Activated CD8-positive, alpha-beta memory T cell treated with anti-CD3 and anti-CD28 coated beads, Interleukin-2, amount 10 ng/mL, durations not matched to agents 7 days and 5 days (primary cell): ENCODE measurements at places on chromosomes 6 and 20. TPM values are rescaled to one million over a fixed set of nuclear protein-coding genes. Genes with fewer than 3 reads are reported as not detected.

GRCh38 chr20:62808211-62808865, 3.7 kb downstream of the OGFR start:
- H3K36me3 ChIP-seq, result peaks cover 24% of the 10 kb centered on the region
- H3K27ac ChIP-seq, result peak overlapping the region; percentile 52
- H3K27me3 ChIP-seq, result no peaks in the 10 kb centered on the region
- H3K4me1 ChIP-seq, result peaks cover 28% of the 10 kb centered on the region

- no peak for DNase-seq
- peaks cover 5% of the 10 kb centered on the region for H3K27me3 ChIP-seq
- H3K36me3 ChIP-seq, result no peaks in the 10 kb centered on the region
- no peaks in the 10 kb centered on the region for H3K4me1 ChIP-seq
- no peak overlapping the region for H3K4me3 ChIP-seq
- H3K27ac ChIP-seq, result no peak overlapping the region
Measured at GRCh38 chr6:148295261-148295887, 47.3 kb upstream of the SASH1 start.

- H3K27ac ChIP-seq, result no peak overlapping the region
- H3K36me3 ChIP-seq, result no peaks in the 10 kb centered on the region
- no peaks in the 10 kb centered on the region for H3K4me1 ChIP-seq
- H3K27me3 ChIP-seq, result no peaks in the 10 kb centered on the region
Measured at GRCh38 chr6:84526631-84527030, 237.8 kb downstream of the TBX18 start.

Gene PRDM1
- 132 TPM for total RNA-seq

DNA sequence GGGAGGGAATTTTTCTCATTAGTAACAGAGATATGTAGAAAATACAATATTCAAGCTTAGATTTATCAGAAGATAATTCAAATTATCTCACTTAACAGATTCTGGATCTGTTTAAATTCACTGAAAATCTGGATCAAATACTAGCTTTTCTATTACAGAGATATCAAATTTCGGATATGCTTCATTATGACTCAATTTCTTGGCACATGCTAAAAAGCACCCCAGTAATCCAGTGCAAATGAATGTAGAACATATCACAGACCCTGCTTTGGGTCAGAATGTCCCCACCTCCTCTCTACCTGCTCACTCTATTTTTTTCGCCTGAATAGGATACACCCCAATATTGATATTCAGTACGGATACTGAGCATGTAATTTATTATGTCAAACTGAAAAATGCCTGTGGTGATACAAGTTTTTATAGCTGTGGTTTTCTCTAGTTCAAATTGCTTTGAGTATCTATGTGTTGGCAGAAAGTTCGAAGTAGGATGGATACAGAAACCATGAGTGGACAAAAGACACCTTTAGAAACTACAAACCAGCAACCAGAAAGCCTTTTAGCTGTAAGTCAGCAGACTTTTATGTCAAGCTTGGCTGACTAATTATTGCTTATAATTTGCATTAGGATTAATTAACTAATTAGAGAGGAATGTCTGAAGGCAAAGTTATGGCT, 290.0 kb downstream of the TFAP2B start:
- H3K4me1 ChIP-seq, result no peaks in the 10 kb centered on the region

Gene SFTA2
- not detected for total RNA-seq

Gene LKAAEAR1
- total RNA-seq, result not detected

DNA sequence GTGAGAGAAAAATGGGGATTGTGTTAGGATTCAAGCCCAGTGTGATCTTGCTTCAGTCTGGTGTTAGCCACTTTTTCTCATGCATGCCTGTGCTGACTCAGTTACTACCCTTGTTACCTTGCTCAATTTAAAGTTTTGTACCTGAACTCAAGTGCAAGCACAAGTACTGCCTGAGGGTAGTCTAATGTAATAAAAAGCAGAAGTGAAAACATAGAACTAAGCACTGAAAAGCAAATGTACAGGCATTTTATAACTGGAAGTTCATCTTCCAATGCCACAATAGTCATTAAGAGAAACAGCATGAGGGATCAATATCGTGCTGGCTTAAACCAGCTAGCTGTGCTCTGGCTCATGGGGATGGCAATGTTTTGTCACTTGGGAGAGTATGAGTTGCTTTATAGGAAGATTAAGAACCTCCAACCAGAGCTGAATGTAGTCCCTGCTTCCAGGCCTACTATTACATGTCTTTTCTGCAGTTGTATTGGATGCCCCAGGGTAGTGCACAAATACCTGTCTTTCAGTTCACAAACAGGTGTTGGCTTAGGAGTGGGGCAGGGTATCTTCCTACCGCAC, 48.7 kb downstream of the SLC35F1 start:
- no peak overlapping the region for H3K4me3 ChIP-seq
- no peak for DNase-seq
- H3K4me1 ChIP-seq, result no peaks in the 10 kb centered on the region

DNA sequence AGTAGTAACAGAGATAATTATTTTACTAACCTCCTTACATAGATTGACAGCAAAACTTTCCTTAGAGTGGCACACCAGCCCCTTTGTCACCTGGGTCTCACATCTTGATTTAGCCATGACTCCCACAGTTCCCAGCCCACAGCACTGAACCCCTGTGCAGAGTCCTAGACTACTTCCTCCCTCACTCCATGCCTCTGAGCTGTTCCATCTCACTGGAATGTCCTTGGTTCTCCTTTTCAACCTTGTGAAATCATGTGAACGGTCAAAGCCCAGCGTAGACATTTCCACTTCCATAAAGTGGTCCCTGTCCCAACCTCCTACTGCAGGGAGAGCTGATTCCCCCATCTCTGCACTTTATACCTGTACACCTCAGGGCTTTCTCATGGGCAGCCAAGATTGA, 19.7 kb downstream of the CGA start:
- no peaks in the 10 kb centered on the region for H3K36me3 ChIP-seq
- no peaks in the 10 kb centered on the region for H3K4me1 ChIP-seq
- peaks cover 23% of the 10 kb centered on the region for H3K27me3 ChIP-seq
- H3K4me3 ChIP-seq, result no peak overlapping the region
- H3K27ac ChIP-seq, result no peak overlapping the region
- no peak for DNase-seq

DNA sequence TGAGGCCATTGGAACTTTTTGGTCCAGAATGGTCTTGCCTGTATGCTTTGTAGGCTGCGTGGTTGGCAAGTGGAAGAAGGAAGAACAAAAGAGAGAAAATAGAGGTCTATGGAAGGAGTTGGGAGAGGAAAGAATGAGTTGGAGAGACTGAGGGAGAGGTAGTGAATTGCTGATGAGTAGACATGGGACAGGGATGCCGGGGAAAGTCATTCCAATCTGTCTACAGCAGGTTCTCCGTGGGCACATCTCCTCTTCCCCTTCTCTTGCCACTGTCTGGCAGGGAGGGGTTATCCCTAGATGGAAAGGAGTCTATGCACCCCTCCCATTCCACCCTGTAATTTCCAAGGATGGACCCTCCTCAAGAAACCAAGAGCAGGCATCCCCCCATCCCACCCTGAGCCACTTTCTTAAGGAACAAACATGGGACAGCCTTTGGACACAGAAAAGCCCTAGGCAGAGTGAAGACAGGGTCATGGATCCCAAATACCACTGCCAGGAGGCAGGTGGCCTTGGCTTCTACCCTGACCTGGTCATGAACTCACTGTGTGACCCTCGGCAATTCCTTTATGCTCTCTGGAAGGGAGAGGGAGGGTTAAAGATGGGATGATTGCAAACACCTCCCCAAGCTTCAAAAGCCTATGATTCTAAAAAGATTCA, 196.9 kb downstream of the LRFN2 start:
- no peak overlapping the region for H3K27ac ChIP-seq
- no peak for DNase-seq
- H3K4me3 ChIP-seq, result no peak overlapping the region
- H3K27me3 ChIP-seq, result peaks cover 40% of the 10 kb centered on the region
- H3K36me3 ChIP-seq, result no peaks in the 10 kb centered on the region

DNA sequence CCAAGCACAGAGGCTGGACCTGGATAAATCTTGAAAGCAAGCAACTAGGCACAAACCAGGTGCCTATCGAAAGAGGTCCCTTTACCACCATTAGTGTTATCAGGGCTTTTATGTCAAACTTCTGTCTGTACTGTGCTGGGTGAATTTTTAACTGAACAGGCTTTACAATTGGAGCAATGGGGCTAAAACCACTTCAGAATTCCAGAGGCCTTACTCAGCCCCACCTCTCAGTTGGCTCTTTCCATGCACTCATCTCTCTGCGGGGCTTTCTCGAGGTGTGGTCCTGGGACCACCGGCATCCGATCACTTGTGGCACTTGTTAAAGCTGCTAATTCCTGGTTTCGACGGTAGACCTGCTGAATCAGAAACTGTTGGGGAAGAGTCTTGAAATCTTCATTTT, 232.5 kb downstream of the SOX4 start:
- no peak overlapping the region for H3K4me3 ChIP-seq
- DNase-seq, result no peak
- H3K4me1 ChIP-seq, result no peaks in the 10 kb centered on the region

Gene FAM217B
- total RNA-seq, result 21.9 TPM

Gene SERPINB6
- 55.2 TPM for total RNA-seq

Gene MYLK4
- total RNA-seq, result 0.23 TPM

Gene C4B
- 3.5 TPM for total RNA-seq

DNA sequence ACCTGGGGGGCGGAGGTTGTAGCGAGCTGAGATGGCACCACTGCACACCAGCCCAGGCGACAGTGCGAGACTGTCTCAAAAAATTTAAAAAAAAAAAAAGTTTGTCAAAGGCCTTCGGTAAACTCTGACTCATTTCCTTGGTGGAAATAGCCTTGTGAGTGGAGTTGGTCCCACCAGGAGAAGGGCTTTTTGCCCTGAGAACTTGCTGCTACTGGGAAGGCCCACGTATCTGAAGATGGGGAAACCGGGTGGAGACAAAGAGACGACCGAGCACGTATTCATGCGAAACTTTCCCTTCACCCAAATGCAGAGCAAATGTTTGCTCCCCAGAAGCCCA, 51.7 kb downstream of the SLC22A23 start:
- H3K4me3 ChIP-seq, result no peak overlapping the region
- H3K27me3 ChIP-seq, result peaks cover 16% of the 10 kb centered on the region
- H3K36me3 ChIP-seq, result no peaks in the 10 kb centered on the region

Gene CLDN20
- not detected for total RNA-seq

Gene GATA5
- total RNA-seq, result not detected

GRCh38 chr20:58481481-58482021, 33.6 kb downstream of the APCDD1L start:
- H3K4me1 ChIP-seq, result no peaks in the 10 kb centered on the region
- DNase-seq, result peak; percentile 45
- H3K27ac ChIP-seq, result no peak overlapping the region
- H3K36me3 ChIP-seq, result peaks cover 8% of the 10 kb centered on the region
- no peak overlapping the region for H3K4me3 ChIP-seq
- peaks cover 11% of the 10 kb centered on the region for H3K27me3 ChIP-seq

- no peaks in the 10 kb centered on the region for H3K4me1 ChIP-seq
- no peak overlapping the region for H3K27ac ChIP-seq
- no peak for DNase-seq
- H3K4me3 ChIP-seq, result no peak overlapping the region
- no peaks in the 10 kb centered on the region for H3K36me3 ChIP-seq
Measured at GRCh38 chr6:123053602-123054225, 57.7 kb downstream of the CLVS2 start.

- peaks cover 3% of the 10 kb centered on the region for H3K4me1 ChIP-seq
- H3K27ac ChIP-seq, result no peak overlapping the region
- no peak for DNase-seq
- no peaks in the 10 kb centered on the region for H3K27me3 ChIP-seq
Measured at GRCh38 chr6:18221288-18221615, 43.1 kb downstream of the DEK start.

Gene RIPOR2
- 104 TPM for total RNA-seq

- peaks cover 8% of the 10 kb centered on the region for H3K27me3 ChIP-seq
- H3K4me3 ChIP-seq, result no peak overlapping the region
- peaks cover 22% of the 10 kb centered on the region for H3K4me1 ChIP-seq
- DNase-seq, result no peak
- H3K27ac ChIP-seq, result no peak overlapping the region
Measured at GRCh38 chr6:134031696-134032255, 20.6 kb downstream of the SLC2A12 start.

DNA sequence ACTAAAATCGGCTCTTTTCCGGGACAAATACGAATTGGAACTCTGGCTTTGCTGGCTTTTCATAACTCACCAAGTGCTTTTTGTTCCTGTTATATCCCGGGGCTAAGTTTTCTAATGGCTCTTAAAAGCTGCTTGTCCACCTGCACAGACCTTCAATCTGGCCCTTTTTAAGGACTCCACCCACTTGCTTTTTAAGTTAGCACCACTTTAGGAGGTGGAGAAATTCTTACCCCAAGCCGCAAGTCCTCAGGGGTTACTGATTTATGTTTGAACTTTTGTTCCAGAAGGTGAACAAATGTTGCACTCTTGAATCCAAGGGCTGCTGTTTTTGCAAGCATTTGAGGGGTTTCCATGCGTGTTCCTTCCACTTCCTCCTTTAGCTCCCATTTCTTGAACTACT, 37.8 kb downstream of the FAM184A start:
- peaks cover 10% of the 10 kb centered on the region for H3K4me1 ChIP-seq
- H3K36me3 ChIP-seq, result no peaks in the 10 kb centered on the region
- no peak overlapping the region for H3K27ac ChIP-seq
- H3K27me3 ChIP-seq, result no peaks in the 10 kb centered on the region

DNA sequence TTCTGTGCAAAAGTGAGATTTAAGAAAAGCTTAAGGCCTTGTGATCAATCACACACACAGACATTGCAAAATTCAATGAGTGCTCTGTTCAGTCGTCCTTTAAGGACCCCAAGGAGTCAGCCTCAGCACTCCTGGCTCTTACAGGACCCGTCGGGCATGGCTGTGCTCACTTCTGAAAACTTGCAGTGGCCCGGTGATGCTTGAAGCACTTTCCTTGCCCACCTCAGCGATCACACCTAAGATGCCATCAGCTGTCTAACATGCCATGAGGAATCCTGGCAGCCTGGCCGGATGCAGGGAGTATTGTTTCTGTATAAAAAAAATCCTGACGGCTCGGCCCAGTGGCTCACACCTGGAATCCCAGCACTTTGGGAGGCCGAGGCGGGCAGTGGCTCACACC, 101.4 kb upstream of the LAMP5 start:
- no peaks in the 10 kb centered on the region for H3K4me1 ChIP-seq
- no peaks in the 10 kb centered on the region for H3K27me3 ChIP-seq
- DNase-seq, result no peak
- no peak overlapping the region for H3K27ac ChIP-seq
- H3K36me3 ChIP-seq, result no peaks in the 10 kb centered on the region
- H3K4me3 ChIP-seq, result no peak overlapping the region

GRCh38 chr6:43669050-43669921, 18.3 kb downstream of the MRPS18A start:
- H3K27me3 ChIP-seq, result peaks cover 7% of the 10 kb centered on the region
- H3K27ac ChIP-seq, result peak overlapping the region; percentile 57
- H3K36me3 ChIP-seq, result peaks cover 6% of the 10 kb centered on the region

DNA sequence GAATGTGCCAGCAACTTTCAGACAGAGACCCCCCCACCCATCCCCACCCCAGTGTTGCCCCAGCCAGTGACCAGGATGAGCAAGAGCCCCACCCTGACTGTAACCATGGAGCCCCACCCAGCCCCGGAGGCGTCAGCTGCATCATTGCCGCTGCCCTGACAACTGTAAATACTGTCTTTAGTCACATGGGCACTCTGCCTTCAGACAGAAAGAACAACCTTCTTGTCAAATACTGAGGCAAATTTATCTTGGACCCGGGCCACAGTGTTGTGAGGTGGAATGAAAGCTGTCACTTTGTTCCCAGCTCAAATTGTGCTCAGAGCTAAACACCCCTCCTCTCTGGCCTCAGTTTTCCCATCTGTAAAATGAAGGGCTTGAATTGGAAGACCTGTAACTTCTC, 23.7 kb downstream of the MOCS3 start:
- H3K4me1 ChIP-seq, result peaks cover 8% of the 10 kb centered on the region
- no peak overlapping the region for H3K4me3 ChIP-seq
- H3K27ac ChIP-seq, result no peak overlapping the region
- no peak for DNase-seq
- H3K36me3 ChIP-seq, result no peaks in the 10 kb centered on the region
- H3K27me3 ChIP-seq, result peaks cover 51% of the 10 kb centered on the region
